KG1 (cell line): ENCODE measurements at places on chromosomes 7 and 10.

- no peak for DNase-seq
These were observed 25.7 kb downstream of the PRKAG2 start for GRCh38 chr7:151851145-151851751.

GRCh38 chr10:29857843-29858701 is 201.3 kb downstream of the JCAD start:
- no peak for DNase-seq

DNA sequence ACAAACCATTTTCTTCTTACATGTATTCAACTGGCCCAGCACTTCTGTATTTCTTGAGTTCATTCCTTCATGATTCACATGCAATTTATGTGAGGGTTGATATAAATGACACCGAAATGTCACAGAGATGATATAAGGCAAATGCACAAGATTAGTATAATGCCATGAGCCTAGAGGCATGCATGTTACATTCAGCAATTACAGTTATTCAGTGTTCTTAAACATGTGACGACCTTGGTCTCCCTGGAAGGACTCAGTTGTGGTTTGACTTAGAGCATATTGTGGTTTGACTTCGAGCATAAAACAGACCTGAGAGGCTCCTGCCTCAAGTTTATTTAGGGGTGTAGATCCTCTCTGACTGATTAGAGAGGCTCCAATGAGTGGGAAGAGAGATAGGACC is 752.1 kb upstream of the POM121L12 start:
- no peak for DNase-seq

DNA sequence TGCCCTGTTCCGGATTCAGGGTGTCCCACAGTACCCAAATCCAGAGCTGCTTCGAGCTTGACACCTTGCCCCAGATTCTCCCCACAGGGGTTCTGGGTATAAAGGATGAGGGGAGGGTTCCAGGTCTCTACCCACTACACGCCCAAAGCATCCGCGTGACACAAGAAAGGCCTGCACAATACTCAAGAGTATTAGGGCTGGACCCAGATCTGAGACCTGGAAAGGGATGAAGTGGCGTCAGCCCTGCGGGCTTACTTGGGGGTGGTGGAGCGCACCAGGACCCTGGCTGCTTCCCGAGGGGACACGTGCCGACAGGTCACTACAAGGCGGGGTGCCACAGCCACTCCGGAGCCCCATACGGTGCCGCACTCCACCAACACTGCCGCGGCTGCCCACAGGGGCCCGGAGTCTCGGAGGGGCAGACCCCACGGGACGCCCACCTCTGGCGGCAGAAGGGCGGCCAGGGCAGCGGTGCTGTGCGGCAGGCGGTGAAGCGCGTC is 1.3 kb downstream of the TYSND1 start:
- no peak for DNase-seq

- no peak for DNase-seq
These were observed 205.8 kb upstream of the FRMD4A start for GRCh38 chr10:14536241-14537213.

- no peak for DNase-seq
These were observed 160.2 kb downstream of the CREB5 start for GRCh38 chr7:28572321-28573058.

DNA sequence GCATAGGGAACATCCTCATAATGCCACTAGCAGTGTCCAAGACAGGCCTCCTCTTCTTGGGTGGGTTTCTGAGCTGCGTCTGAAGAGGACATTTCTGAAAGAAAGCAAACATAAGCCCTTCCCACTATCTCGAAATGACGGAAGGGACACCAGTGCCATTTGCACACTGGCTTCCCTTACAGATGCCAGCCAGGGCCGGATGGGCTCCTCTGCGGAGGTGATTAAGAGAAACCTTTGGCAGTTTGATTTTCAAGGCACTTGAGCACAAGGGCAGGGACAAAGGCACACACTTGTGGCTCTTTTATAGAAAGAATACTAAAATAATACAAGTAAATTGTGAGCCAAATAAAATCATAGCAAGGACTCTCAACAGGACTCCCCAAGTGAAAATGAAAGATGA is 106.6 kb upstream of the CELF2 start:
- DNase-seq: no peak

- no peak for DNase-seq
These were observed 725.8 kb downstream of the PARD3 start for GRCh38 chr10:34089253-34089652.

DNA sequence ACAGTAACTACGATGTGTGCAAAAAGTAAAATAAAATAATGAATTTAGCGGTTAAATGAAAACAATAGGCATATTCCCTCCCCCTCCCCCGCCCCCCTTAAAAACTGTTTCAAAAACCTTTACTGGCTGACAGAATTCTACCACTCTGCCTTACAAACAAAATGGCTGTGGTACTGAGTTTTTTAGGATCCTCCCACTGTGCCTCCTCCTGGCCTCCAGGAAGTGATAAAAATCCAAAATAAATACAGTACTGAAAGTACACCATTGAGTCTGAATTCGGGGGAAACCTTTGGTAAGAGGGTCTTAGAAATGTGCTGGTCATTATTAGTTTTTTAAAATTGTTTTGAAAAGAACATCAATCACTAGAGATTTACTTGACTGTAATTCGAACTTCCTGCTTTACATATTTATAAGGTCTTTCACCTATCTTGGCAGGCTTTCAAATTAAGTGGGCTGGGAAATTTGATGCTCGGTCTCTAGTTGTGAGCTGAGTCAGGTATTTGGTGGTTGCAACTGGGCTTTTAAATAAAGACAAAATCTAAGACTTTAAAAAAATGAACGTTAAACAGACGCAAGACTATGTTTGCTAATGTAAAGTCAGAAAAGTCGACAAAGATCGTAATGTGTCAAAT is 32.5 kb upstream of the EPC1 start:
- DNase-seq: peak; percentile 57
